NCI-H748 treated with DMSO at 0.1 percent for 48 hours (cell line): ENCODE measurements at places on chromosomes 7 and 10.

DNA sequence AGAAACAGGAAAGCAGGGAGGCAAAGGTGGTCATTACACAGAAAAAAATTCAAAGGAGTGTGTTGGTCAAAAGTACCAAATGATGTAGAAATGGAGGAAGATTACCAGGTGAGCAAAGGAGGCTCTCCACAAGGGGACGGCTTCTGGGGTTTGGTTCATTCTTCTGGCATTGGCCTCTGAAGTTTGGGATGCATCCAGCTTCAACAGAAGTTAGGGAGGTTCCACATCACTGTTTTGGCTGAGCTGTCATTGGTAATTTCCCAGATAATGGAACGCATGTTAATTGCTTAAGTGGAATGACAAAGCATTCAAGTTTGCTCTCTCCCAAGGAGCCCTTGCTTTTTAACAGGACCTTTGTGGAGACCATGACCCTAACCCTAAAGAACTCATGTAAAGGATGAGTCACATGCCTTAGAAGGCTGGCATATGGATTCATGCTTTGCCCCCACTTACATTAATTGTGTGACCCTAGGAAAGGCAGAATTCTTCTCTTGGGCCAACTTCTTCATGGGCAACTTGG lies 398.6 kb downstream of the GPAM start:
- no peak for DNase-seq

- DNase-seq: no peak
Observed at GRCh38 chr7:28528899-28529298, 116.6 kb downstream of the CREB5 start.

GRCh38 chr7:134086998-134087735 lies 40.0 kb upstream of the LRGUK start:
- DNase-seq: no peak

- DNase-seq: peak; percentile 39
Observed at GRCh38 chr7:332646-333392, 42.8 kb downstream of the FOXL3 start.

DNA sequence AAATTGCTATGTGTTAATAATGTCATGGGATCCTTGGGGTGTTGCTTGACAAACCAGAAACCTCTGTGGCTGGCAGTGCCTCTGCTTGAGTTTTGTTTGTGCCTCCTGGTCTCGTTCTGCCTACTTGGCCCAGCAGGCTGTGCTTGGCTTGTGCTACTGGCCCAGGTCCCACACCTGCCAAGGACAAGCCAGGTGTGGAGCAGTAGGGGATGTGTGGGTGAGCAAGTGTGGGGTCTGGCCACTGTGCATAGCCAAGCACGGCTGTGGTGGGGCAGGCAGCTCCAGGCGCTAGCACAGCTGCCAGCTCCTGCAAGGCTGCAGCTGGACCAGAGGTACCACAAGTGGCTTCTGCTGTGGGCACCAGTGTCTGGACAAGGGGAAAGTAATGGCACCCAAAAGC lies 149.6 kb upstream of the HGF start:
- no peak for DNase-seq
